ENCODE measurements at places on chromosomes 1 and 21. TPM values are rescaled to one million over a fixed set of nuclear protein-coding genes. Genes with fewer than 3 reads are reported as not detected.

The CD53 gene
- 238 TPM for total RNA-seq

The FAM131C gene
- 0.23 TPM for total RNA-seq

The SLC35A3 gene
- 13.4 TPM for total RNA-seq

The OR2L5 gene
- not detected for total RNA-seq

The BEND5 gene
- 34.7 TPM for total RNA-seq

GRCh38 chr1:153277852-153278251, 18.4 kb downstream of the LORICRIN start:
- DNase-seq = peak; percentile 80
- H3K27me3 ChIP-seq = peaks cover 9% of the 10 kb centered on the region
- H3K4me3 ChIP-seq = no peak overlapping the region
- no peak overlapping the region for H3K27ac ChIP-seq
- no peaks in the 10 kb centered on the region for H3K36me3 ChIP-seq

- H3K27ac ChIP-seq = peak overlapping the region; percentile 99
- no peak overlapping the region for H3K4me3 ChIP-seq
- peaks cover 79% of the 10 kb centered on the region for H3K36me3 ChIP-seq
- no peak for DNase-seq
- no peaks in the 10 kb centered on the region for H3K27me3 ChIP-seq
These were observed 25.5 kb downstream of the EIF2D start for GRCh38 chr1:206586501-206587445.

DNA sequence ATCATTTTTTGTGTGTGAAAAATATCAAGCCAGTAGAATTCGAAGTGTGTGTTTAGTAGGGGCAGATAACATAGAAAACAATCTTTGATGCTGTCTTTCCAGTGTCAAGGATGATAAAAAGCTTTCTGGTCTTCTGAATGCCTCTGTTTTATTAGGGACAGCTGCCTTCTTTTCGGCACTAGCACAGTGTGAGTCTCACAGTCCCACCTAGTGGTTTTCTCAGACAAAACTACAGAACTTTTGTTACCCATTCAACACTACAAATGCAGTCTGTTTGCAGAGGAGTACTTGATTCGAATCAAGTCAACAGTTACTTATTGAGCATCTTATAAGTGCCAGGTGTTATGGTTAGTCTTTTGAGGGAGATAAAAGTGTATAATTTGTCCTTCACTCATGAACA, 30.6 kb upstream of the MCOLN3 start:
- no peak overlapping the region for H3K4me3 ChIP-seq
- no peak for DNase-seq
- no peaks in the 10 kb centered on the region for H3K36me3 ChIP-seq
- H3K27me3 ChIP-seq = peaks cover 2% of the 10 kb centered on the region
- no peaks in the 10 kb centered on the region for H3K4me1 ChIP-seq
- no peak overlapping the region for H3K27ac ChIP-seq

DNA sequence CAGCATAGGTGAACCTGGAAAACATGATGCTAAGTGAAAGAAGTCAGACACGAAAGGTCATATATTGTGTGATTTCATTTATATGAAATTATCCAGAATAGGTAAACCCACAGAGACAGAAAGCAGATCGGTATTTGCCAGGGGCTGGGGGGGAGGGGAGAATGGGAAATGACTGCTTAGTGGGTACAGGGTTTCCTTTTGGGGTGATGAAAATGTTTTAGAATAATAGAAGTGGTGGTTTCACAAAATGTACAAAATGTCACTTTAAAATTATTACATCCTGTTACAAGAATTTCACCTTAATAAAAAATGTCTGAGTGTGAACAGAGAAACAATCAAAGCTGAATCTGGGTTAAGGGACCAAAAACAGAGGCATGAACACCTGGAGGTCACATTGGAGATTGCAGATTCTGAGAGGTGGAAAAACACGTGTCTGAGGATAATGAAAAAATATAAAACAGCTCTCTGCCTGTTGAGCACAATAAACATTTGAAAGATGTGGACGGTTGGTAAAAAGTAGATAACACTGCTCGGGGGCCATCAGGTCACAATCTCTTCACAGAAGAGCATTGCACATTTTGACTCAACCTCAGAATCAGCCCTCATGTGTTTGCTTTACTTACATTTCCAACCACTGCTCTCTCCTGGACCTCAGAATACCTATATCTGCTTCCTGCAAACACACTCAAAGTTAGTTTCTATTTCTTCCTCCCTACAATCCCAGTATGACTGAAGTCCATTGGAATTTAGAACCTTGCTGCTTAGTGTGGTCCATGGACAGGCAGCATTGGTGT, 3.2 kb downstream of the SLAMF6 start:
- peak overlapping the region; percentile 98 for H3K27ac ChIP-seq
- H3K4me3 ChIP-seq = peak overlapping the region; percentile 97

- no peak overlapping the region for H3K27ac ChIP-seq
- no peak for DNase-seq
- H3K4me3 ChIP-seq = no peak overlapping the region
- H3K27me3 ChIP-seq = no peaks in the 10 kb centered on the region
- H3K4me1 ChIP-seq = no peaks in the 10 kb centered on the region
- H3K36me3 ChIP-seq = peaks cover 6% of the 10 kb centered on the region
These were observed 35.4 kb upstream of the LHX4 start for GRCh38 chr1:180194546-180195207.

DNA sequence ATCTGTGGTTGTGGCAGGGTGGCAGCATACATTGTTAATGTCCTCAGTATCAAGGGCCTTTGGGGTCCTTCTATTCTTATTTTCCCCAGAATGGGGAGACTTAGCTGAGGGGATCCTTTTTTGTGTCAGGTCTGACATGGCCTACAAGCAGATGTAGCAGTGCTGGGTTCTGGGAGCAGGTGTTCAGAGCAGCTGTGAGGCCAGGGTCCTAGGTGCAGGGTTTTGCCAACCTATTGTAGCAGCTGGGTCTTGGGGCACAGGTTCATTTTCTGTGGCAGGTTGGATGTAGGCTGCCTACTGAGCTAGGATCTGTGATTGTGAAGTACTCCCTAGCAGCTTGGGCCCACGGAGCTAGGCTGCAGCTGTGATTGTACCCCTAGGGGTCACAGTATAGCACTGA, 60.1 kb downstream of the DIPK1A start:
- H3K27me3 ChIP-seq = no peaks in the 10 kb centered on the region
- H3K4me3 ChIP-seq = no peak overlapping the region
- H3K4me1 ChIP-seq = peaks cover 23% of the 10 kb centered on the region
- no peak overlapping the region for H3K27ac ChIP-seq

DNA sequence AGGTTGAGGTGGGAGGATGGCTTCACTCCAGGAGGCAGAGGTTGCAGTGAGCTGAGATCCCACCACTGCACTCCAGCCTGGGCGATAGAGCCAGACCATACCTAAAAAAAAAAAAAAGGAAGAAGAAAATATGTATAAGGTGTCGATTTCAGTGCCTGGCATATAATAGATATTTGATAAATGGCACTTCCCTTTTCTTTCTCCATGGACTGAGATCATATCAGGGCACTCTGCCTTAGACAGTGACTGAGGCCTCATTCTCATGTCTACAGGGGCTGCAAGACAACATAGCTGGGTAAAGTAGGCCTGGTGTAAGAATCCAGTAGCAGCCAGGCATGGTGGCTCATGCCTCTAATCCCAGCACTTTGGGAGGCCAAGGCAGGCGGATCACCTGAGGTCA, 21.2 kb downstream of the PCAT6 start:
- H3K27me3 ChIP-seq = no peaks in the 10 kb centered on the region
- H3K4me1 ChIP-seq = peaks cover 27% of the 10 kb centered on the region
- no peaks in the 10 kb centered on the region for H3K36me3 ChIP-seq
- no peak overlapping the region for H3K27ac ChIP-seq
- H3K4me3 ChIP-seq = no peak overlapping the region
- no peak for DNase-seq

DNA sequence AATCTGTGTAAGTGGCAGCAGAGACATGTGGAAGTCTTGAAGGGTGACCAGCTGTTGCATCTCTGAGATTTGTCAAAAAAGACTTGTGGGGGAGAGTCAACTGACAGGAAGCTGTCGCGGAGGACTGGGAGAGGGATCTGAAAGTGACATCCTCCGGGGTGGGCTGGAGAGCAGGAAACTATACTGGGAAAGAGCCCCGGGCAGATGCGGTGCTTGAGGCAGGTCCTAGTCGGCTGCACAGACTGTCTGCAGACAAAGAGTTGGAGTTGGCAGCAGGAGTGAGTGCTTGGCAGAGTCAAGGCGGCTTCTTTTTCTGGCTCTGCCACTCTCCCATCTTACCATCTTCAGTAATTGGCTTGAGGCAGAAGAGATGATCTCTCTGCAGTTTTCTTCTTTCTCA, 294.0 kb upstream of the C1orf87 start:
- no peak overlapping the region for H3K27ac ChIP-seq
- no peaks in the 10 kb centered on the region for H3K36me3 ChIP-seq
- no peaks in the 10 kb centered on the region for H3K4me1 ChIP-seq
- H3K27me3 ChIP-seq = no peaks in the 10 kb centered on the region

- no peaks in the 10 kb centered on the region for H3K36me3 ChIP-seq
- H3K4me1 ChIP-seq = peaks cover 4% of the 10 kb centered on the region
- no peak overlapping the region for H3K4me3 ChIP-seq
- DNase-seq = peak; percentile 75
These were observed 369.7 kb downstream of the RRAGC start for GRCh38 chr1:38489844-38490270.

DNA sequence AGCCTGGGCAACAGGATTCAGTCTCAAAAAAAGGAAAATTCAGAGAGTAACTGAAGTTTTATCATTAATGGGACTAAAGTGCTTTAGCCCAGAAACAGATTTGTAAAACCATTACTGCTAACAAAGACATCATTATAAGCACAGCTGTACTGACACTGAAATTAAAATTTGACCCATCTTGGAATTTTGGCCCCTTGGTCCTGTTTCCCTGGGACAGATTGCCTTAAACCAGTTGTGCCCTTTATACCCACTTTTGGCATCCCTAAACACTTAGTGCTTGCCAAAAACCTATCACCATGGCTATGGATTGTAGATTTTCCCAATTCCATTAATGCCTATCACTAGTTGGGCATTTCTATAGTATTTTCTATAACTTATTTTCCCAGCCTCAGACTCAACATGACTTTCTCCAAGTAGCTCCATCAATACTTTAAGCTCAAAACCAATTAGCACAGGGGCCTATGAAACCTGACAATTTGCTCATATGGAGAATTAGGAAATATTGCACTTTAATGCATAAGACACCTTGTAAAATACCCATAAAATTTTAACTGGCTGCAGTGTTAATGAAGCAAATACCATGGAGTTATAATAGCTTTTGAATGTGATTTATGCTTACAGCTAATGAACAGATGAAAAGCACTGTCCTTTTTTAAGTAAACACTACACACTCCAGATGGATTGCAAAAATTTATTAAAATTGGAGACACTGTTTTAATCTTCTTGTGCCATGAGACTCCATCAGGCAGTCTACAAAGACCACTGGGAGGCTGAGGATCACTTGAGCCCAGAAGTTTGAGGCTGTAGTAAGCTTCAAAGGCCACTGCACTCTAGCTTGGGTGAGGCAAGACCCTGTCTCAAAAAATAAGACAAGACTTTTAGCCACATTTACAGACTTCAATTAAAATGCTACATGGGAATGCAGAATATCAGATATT, 4.3 kb downstream of the GAS5 start:
- DNase-seq = no peak
- H3K4me1 ChIP-seq = peaks cover 26% of the 10 kb centered on the region
- H3K27me3 ChIP-seq = no peaks in the 10 kb centered on the region
- H3K36me3 ChIP-seq = peaks cover 63% of the 10 kb centered on the region
- peak overlapping the region; percentile 97 for H3K27ac ChIP-seq

DNA sequence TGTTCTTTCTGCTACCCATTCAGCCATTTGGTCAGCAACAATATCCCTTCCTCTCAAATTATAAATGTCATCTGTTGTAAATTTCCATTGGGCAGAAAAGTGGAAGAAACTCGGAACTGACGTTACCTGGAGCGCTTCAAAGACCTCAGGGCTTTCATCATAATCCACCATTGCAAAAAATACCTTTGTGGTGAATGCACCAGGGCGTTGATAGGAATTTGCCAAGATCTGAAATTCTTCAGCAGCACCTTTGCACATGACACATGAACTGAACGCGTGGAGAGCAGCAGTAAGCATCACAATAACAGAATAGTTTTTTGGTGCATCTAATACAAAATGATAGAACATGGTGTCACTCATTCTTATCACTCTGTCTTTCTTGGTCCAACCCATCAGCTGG, 3.1 kb upstream of the TEKT2 start:
- H3K27ac ChIP-seq = no peak overlapping the region
- peaks cover 2% of the 10 kb centered on the region for H3K4me1 ChIP-seq

DNA sequence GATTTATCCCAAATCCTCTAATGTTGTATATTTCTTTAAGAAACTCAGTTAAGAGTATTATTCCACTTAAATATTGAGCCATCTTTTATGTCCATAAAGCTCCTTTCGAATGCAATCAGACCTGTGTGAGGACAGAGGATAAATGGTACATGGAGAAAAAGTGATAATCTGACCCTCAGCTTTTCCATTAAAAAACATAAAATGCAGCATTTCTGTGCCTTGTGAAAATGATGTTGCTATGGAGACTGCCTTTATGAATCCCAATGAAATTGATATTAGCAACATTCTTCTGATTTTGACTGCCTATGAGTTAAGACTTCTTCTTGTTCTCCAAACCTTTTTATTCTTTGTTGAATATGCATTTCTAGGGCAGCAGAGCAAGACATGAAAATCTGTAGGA, 44.1 kb upstream of the CYYR1 start:
- H3K4me3 ChIP-seq = no peak overlapping the region
- no peak overlapping the region for H3K27ac ChIP-seq
- no peaks in the 10 kb centered on the region for H3K27me3 ChIP-seq
- H3K4me1 ChIP-seq = no peaks in the 10 kb centered on the region
- no peak for DNase-seq
- no peaks in the 10 kb centered on the region for H3K36me3 ChIP-seq

- H3K27ac ChIP-seq = no peak overlapping the region
- no peak for DNase-seq
- H3K36me3 ChIP-seq = peaks cover 25% of the 10 kb centered on the region
- no peaks in the 10 kb centered on the region for H3K27me3 ChIP-seq
- peaks cover 64% of the 10 kb centered on the region for H3K4me1 ChIP-seq
These were observed 30.2 kb downstream of the SNAP47 start for GRCh38 chr1:227765261-227766014.

DNA sequence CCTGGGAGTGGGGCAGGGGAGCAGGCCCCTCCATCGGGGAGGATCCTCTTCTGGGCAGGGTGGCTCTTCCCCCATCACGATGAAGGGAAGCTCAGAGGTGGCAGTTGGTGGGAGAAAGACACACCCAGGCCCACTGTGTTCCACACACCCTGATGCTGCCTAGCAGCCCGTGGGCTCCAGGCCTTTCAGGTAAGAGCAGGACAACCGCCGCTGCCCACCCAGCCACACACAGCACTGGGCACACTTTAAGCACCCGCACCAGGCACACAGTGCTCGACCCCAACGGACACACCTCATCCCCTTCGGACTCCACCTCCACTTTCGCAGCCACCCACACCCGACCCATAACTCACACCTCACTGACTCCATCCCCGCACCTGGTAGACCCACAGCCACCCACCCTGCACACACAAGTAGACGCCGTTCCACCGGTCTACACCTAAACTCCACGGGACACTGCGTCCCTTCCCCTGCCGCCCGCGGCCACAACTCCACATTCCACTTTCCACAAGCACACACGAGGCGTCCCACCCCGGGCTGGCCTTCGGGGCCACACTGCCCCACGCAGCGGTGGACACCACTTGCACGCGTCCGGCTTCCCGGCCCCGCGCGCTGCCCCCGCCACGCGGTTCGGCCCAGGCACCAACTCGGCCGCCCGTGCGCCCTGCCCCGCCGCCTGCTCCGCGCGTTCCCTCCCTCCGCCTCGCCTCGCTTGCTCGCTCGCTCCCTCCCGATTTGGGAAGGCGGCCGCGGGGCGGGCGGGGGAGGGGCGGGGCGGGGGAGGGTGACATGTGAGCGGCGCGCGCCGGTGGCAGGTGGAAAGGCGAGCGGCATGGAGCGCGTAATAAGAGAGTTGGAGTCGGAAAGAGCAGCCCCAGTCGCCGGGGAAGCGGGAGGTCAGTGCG, at the start of gene KCNQ4:
TSS of gene KCNQ4 (plus strand) at position 787 of the 905 bp plus-strand sequence. CDS start 307 bp downstream, outside the sequence.
- no peak within 1 kb of the TSS for H3K27ac ChIP-seq
- H3K27me3 ChIP-seq = peaks cover 26% of the 10 kb centered on the region
- DNase-seq = peak; percentile 48
- peaks cover 5% of the 10 kb centered on the region for H3K36me3 ChIP-seq
- H3K4me3 ChIP-seq = peak within 1 kb of the TSS; percentile 64
- peaks cover 6% of the 10 kb centered on the region for H3K4me1 ChIP-seq
